ENCODE measurements at places on chromosomes 2 and 18.
A peak's percentile ranks its signal among the peaks of the same experiment; 100 is the strongest.

- no peak for DNase-seq
Observed at GRCh38 chr2:66021296-66021695, 413.6 kb upstream of the MEIS1 start.

- no peak for DNase-seq
Observed at GRCh38 chr2:238568455-238569440, 142.0 kb downstream of the ASB1 start.

DNA sequence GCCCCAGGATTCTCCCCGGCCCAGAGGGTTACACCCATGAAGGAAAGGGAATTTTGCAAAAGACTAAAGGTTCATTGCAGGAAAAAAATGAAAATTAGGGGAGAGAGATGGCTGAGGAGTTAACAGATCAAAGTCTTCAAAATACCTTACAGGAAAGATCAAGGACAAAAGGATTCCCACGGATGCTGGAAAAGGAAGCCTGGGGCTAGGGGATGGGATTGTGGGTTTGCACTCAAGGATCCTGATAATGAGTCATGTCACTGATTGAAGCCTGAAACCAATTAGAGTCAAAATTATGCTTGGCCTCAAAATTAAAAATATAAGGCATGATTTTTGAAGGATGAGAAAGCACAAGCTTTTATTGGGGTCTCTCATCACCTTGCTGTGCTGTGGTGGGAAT is 32.6 kb upstream of the COPS8 start:
- no peak for DNase-seq

GRCh38 chr2:66228128-66228547 is 206.8 kb upstream of the MEIS1 start:
- DNase-seq, result no peak

GRCh38 chr18:52391810-52392559 is 52.0 kb downstream of the DCC start:
- DNase-seq, result no peak

GRCh38 chr18:12656938-12657683 is 796 bp downstream of the SPIRE1 start:
- peak; percentile 4 for DNase-seq

GRCh38 chr18:58309610-58310239 is 265.7 kb downstream of the NEDD4L start:
- no peak for DNase-seq

- no peak for DNase-seq
Observed at GRCh38 chr2:189024901-189025618, 50.9 kb downstream of the COL3A1 start.

DNA sequence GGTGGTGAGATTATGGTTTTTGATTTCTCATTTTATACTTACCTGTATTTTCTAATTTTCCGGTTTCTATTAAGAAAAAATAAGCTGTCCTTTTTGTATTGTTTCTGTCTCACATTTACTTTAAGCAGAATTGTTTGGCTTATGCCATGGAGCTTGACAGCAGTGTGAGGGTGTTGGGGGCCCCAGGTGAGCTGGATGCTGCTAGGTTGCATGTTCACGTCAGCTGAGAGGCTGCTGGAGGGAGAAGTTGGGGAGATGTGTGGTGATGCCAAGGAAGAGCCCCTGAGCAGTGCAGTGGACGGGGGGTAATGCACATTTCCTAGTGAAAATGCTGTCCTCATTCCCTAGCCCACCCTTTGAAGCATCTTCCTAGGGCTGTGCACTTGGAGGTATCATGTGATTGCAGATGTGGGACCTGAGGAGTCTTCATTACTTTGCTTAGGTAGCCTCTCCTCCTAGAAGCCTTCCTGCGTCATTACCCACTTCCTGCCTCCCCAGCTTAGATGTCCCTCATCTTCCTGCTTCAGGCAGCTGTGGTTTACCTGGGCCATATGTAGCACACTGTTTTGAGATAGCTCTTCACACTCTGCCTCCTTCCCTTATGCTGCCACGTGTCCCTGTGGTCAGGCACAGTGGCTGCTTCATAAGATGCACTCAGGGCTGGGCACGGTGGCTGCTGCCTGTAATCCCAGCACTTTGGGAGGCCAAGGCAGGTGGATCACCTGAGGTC is 16.2 kb downstream of the ATG16L1 start:
- DNase-seq, result peak; percentile 68

DNA sequence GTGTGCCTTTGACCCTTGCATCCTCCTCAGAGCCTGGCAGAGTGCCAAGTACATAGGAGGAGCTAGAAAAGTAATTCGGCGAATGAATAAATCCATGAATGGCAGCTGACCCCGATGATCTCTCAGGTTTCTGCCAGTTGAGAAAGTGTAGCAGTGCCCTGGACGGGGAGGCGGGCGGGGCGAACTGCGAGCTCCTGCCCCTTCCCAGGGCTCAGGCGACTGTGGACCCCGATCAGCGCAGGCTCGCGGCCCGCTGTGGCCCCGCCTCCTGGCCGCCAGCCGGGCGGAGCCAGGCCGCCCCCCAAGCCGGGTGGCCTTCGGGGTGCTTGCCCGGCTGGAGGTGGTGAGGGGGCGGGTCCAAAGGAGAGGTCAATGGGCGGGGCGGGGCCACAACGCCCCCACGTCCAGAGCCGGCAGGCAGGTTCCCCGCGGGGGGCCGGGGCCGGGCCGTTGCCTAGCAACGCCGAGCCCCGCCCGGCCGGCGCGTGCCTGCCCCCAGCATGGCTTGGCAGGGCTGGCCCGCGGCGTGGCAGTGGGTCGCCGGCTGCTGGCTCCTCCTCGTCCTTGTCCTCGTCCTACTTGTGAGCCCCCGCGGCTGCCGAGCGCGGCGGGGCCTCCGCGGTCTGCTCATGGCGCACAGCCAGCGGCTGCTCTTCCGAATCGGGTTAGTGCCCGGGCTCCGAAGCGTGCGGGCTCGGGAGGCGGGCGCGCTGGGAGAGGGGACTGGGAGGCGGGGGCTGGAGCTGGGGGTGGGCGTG is 30.6 kb upstream of the TMBIM1 start:
- DNase-seq, result peak; percentile 33

GRCh38 chr18:45284174-45284573 is 331.1 kb upstream of the SLC14A2 start:
- DNase-seq, result no peak

GRCh38 chr2:167924556-167924955 is 322.8 kb downstream of the STK39 start:
- no peak for DNase-seq
